ENCODE measurements at places on chromosomes 3 and 15.
A peak's percentile ranks its signal among the peaks of the same experiment; 100 is the strongest.

- DNase-seq: no peak
- H3K4me1 ChIP-seq: no peaks in the 10 kb centered on the region
- H3K27me3 ChIP-seq: no peaks in the 10 kb centered on the region
- no peak overlapping the region for H3K4me3 ChIP-seq
Observed at GRCh38 chr3:191387441-191388077, 57.2 kb upstream of the UTS2B start.

DNA sequence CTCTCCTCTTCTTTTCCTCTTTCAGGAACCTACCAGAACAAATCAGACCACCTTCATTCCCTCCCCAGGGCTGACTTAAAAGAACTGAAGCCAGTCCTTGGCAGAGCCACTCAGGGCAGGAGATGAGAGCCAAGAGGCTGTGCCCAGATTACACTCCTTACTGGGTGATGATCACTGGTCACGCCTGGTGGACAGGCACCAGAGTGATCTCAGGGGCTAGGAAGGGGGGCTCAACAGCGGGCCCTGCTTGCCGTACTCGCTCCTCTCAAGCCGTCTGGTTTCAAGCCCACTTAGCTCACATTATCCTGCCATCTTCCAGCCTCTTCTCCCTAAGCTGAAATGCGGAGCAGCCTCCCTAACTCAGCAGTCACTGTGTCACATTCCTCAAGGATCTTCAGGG, 1.7 kb upstream of the FAH start:
- DNase-seq: no peak
- no peaks in the 10 kb centered on the region for H3K27me3 ChIP-seq
- peaks cover 22% of the 10 kb centered on the region for H3K4me1 ChIP-seq
- H3K4me3 ChIP-seq: no peak overlapping the region
- H3K27ac ChIP-seq: no peak overlapping the region

DNA sequence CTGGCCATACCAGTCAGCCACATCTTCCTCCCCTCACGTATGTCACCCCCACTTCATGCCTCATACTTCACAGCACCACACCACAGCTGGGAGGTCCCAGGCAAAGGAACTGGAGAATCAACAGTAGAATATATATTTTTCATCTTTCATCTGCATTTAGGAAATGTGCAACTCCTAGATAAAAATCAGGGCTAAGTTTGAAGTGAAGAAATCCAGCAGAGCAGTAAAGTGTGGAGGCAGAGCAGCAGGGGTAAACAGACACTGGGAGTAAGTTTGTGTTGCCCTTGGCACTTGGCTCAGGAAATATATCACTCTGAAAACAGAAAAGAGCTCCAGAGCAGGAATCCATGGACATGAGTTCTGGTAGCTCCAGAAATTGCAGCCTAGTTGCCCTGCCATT, 2.8 kb upstream of the HERC1 start:
- no peak for DNase-seq
- H3K4me1 ChIP-seq: peaks cover 6% of the 10 kb centered on the region

- H3K27me3 ChIP-seq: no peaks in the 10 kb centered on the region
- DNase-seq: no peak
- no peak overlapping the region for H3K27ac ChIP-seq
- H3K4me1 ChIP-seq: no peaks in the 10 kb centered on the region
Observed at GRCh38 chr3:11005686-11006256, 13.2 kb downstream of the SLC6A1 start.

GRCh38 chr3:183634707-183635106, 716 bp upstream of the KLHL24 start:
- peaks cover 11% of the 10 kb centered on the region for H3K4me1 ChIP-seq
- no peak for DNase-seq
- no peaks in the 10 kb centered on the region for H3K36me3 ChIP-seq
- no peak overlapping the region for H3K27ac ChIP-seq

GRCh38 chr15:96115642-96116041, 214.9 kb upstream of the NR2F2 start:
- H3K36me3 ChIP-seq: no peaks in the 10 kb centered on the region
- H3K4me1 ChIP-seq: peaks cover 6% of the 10 kb centered on the region
- H3K27ac ChIP-seq: no peak overlapping the region
- H3K27me3 ChIP-seq: no peaks in the 10 kb centered on the region
- H3K4me3 ChIP-seq: no peak overlapping the region
- no peak for DNase-seq

GRCh38 chr3:12931273-12931905, 90.0 kb upstream of the RPL32 start:
- no peaks in the 10 kb centered on the region for H3K27me3 ChIP-seq
- DNase-seq: no peak
- H3K4me1 ChIP-seq: peaks cover 15% of the 10 kb centered on the region
- no peak overlapping the region for H3K27ac ChIP-seq

DNA sequence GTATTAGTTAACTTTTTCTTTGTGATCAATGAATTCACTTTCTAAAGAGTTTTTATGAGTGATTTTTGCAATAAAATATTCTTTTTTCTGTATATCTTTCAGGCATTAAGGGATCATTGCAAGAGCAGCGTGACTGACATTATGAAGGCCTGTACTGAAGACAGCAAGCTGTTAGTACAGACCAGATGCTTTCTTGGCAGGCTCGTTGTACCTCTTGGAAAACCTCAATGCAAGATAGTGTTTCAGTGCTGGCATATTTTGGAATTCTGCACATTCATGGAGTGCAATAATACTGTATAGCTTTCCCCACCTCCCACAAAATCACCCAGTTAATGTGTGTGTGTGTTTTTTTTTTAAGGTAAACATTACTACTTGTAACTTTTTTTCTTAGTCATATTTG, 24.4 kb downstream of the SELENOT start:
- H3K4me1 ChIP-seq: no peaks in the 10 kb centered on the region
- no peak overlapping the region for H3K4me3 ChIP-seq
- no peaks in the 10 kb centered on the region for H3K27me3 ChIP-seq
- peaks cover 3% of the 10 kb centered on the region for H3K36me3 ChIP-seq
- no peak for DNase-seq

DNA sequence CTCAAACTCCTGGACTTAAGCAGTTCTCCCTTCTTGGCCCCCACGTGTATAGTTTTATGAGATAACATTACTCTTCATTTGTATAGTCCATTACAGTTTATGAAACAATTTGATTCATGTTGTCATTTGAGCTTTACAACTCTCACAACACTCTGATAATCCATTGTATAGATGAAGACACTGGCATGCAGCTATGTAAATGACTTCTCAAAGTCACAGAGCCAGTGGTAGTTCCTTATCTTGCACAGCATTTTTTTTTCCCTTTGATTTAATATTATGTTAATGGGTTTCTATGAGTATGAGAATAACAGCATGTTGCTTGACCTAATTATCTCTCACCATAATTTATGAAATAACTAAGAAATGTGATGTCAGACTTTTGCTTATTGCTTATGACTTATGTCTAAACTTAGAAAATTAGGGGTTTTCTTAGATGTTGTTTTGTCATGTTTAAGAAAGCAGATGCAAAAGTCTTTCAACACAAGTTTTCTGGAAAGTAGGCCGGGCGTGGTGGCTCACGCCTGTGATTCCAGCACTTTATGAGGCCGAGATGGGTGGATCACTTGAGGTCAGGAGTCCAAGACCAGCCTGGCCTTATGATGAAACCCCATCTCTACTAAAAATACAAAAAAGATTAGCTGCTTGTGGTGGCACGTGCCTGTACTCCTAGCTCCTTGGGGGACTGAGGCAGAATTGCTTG, 13.3 kb downstream of the VPS8 start:
- no peaks in the 10 kb centered on the region for H3K4me1 ChIP-seq
- no peaks in the 10 kb centered on the region for H3K36me3 ChIP-seq
- no peak overlapping the region for H3K4me3 ChIP-seq
- H3K27me3 ChIP-seq: no peaks in the 10 kb centered on the region

- H3K4me1 ChIP-seq: no peaks in the 10 kb centered on the region
- no peak for DNase-seq
- H3K27me3 ChIP-seq: no peaks in the 10 kb centered on the region
- no peak overlapping the region for H3K27ac ChIP-seq
- H3K4me3 ChIP-seq: no peak overlapping the region
- H3K36me3 ChIP-seq: no peaks in the 10 kb centered on the region
Observed at GRCh38 chr3:13767896-13768295, 112.0 kb downstream of the WNT7A start.

DNA sequence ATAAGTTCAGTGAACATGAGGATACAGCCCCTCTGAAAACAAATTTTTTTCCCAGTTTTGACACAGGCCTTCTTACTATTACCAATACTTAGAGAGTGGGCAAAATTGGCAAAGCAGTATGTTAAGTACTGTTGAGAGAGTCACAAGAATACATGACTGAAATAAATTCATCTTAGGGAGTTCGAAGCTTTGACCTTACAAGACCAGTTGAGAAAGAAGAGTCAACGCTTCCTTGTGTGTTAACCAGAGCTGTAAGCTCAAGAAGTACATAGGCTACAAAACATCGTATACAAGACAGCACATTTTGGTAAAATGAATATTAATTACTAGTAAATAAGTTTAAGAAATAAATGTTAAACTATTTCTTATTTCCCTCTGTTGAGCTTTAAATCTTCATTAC, 164.4 kb upstream of the RORA start:
- H3K4me3 ChIP-seq: no peak overlapping the region
- H3K27ac ChIP-seq: no peak overlapping the region
- no peaks in the 10 kb centered on the region for H3K4me1 ChIP-seq
- DNase-seq: no peak

- H3K4me1 ChIP-seq: no peaks in the 10 kb centered on the region
- no peak overlapping the region for H3K27ac ChIP-seq
- DNase-seq: peak; percentile 3
- no peak overlapping the region for H3K4me3 ChIP-seq
- no peaks in the 10 kb centered on the region for H3K36me3 ChIP-seq
Observed at GRCh38 chr3:153640689-153641665, 479.0 kb downstream of the RAP2B start.

DNA sequence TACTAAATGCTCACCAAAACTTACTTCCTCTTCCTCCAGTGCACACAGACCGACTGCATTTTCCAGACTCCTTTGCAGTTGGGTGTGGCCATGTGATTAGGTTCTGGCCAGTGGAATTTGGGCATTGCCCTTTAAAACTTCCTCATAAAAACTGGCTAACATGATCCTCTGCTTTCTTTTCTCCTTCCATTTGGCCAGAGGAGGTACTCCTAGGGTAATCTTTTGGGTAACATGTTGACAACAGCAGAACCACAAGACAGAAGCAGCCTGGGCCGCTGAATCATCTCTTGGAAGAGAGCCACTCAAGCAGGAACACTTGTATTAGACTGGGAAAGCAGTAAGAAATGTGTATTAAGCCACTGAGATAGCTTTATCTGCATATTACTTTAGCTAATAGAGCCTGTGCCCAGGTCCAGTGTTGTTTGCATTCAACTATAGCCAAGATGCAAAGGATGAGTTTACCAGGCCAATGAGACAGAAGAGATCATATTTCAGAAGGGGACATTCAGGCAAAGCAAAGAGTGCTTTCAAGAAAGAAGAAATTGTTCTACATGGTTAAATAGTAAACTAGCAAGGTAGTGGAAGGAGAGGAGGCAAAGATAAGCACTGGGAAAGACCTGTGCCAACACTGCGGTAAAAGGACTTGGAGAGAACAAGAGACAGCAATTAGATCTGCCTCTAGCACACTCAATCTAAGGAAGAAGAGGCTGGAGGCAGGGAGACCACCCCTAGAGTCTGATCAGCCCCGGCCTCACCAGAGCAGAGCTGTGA, 79.8 kb downstream of the PLCH1 start:
- H3K27me3 ChIP-seq: no peaks in the 10 kb centered on the region
- no peak overlapping the region for H3K27ac ChIP-seq
- DNase-seq: no peak
- H3K4me1 ChIP-seq: no peaks in the 10 kb centered on the region
- H3K36me3 ChIP-seq: no peaks in the 10 kb centered on the region

- peaks cover 3% of the 10 kb centered on the region for H3K4me1 ChIP-seq
- no peak overlapping the region for H3K4me3 ChIP-seq
Observed at GRCh38 chr15:60726576-60726975, 247.6 kb upstream of the ICE2 start.

DNA sequence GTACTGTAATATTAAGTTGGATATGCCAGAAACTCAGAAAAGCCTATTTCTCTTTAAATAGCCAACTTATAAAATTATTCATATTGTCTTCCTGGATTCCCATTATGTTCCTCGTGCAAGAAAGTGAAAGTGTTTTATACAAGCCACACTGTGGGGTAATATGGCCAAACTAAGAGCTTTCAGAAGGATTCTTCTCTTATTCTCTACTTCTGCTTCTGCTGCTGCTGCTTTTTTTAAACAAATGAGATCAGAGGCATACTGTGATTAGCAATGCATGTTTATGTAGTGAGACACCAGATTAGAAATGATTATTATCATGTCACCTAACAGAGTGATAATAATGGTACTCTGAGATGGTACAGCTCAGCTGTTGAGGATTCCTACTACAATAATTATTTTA, 1026.5 kb upstream of the CFAP20DC start:
- H3K36me3 ChIP-seq: no peaks in the 10 kb centered on the region
- no peaks in the 10 kb centered on the region for H3K4me1 ChIP-seq

- H3K36me3 ChIP-seq: no peaks in the 10 kb centered on the region
- no peak overlapping the region for H3K27ac ChIP-seq
- no peaks in the 10 kb centered on the region for H3K4me1 ChIP-seq
- no peaks in the 10 kb centered on the region for H3K27me3 ChIP-seq
Observed at GRCh38 chr15:54812383-54812782, 384.4 kb downstream of the RSL24D1 start.

- no peak overlapping the region for H3K4me3 ChIP-seq
- no peak overlapping the region for H3K27ac ChIP-seq
- H3K27me3 ChIP-seq: no peaks in the 10 kb centered on the region
- H3K4me1 ChIP-seq: peaks cover 5% of the 10 kb centered on the region
Observed at GRCh38 chr3:136577791-136578190, 174.4 kb downstream of the STAG1 start.

DNA sequence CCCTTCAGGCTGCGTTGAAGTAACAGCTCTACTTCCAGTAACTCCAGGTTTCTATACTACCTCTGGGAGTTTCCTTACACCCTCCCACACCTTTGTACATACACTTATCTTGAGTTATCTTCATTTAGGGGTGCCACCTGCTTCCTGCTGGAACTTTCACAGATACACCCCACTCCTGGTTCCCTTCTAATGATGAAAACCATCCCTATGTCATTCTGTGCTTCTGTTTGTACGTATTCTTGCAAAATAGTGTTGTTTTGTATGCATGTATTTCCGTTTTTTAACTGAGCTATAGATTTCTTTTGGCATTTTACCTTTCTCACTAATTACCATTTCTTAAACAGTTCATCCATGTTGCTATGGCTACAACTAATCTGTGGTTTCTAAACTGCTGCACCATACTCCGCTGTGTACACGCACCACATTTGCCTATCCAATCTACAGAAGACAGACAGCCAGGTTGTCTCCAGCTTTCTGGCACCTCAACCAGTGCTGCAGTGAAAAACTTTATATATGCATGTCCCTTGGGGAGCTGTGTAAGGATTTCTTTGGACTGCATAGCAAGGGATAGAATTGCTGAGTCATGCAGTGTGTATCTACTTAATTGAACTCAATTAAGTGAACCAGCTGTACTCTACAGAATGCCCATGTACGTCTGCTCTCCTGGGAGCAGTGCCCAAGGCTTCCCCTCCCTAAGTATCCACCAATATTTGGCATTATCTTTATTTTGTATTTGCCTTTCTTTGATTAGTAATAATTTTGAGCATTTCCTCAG, 61.4 kb upstream of the ST8SIA2 start:
- no peak overlapping the region for H3K4me3 ChIP-seq
- H3K4me1 ChIP-seq: no peaks in the 10 kb centered on the region
- H3K36me3 ChIP-seq: no peaks in the 10 kb centered on the region
- H3K27ac ChIP-seq: no peak overlapping the region
- no peak for DNase-seq

GRCh38 chr3:101383156-101383575, 62.8 kb upstream of the IMPG2 start:
- H3K27ac ChIP-seq: no peak overlapping the region
- no peaks in the 10 kb centered on the region for H3K4me1 ChIP-seq
- H3K4me3 ChIP-seq: no peak overlapping the region
- H3K27me3 ChIP-seq: no peaks in the 10 kb centered on the region
- H3K36me3 ChIP-seq: no peaks in the 10 kb centered on the region
- DNase-seq: peak; percentile 57

Data from kidney (tissue), 22 donors.